Hematopoietic multipotent progenitor cell treated with erythropoietin and hydrocortisone succinate and interleukin-3 and kit ligand, for 15 days (in vitro differentiated cells): ENCODE measurements at places on chromosomes 13 and 19.
A peak's percentile ranks its signal among the peaks of the same experiment; 100 is the strongest.

- DNase-seq: no peak
Measured at GRCh38 chr19:54449701-54450069, 686 bp downstream of the LENG8 start.

GRCh38 chr13:111491659-111492058 lies 171.2 kb downstream of the TEX29 start:
- no peak for DNase-seq

DNA sequence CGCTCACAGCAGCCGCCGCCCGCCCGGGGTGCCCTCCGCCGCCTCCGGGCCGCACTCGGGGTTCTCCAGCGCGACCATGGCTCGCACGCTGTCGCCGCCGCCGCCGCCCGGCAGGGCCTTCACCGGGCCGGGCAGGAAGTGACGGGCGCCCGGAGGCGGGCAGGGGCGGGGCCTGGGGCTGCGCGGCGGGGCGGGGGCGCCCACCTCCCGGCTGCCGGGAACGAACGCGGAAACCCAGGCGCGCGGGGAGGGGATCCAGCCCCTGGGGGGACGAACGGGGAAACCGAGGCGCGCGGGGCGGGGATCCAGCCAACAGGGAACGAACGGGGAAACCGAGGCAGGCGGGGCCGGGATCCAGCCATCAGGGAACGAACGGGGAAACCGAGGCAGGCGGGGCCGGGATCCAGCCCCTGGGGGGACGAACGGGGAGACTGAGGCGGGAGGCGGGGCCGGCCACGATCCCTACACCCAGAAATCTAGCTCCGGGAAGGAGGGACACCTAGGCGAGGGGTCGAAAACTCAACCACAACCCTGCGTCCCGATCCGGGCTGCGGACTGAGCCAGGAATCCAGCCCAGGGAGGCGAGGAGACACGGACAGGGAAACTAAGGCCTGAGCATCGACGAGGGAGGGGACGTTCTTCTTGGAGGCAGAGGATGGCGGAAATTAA lies at the start of gene R3HDM4:
TSS of gene R3HDM4 (minus strand) at position 140 of the 669 bp plus-strand sequence. CDS start at position 78, 62 bp downstream.
- peak; percentile 78 for DNase-seq

DNA sequence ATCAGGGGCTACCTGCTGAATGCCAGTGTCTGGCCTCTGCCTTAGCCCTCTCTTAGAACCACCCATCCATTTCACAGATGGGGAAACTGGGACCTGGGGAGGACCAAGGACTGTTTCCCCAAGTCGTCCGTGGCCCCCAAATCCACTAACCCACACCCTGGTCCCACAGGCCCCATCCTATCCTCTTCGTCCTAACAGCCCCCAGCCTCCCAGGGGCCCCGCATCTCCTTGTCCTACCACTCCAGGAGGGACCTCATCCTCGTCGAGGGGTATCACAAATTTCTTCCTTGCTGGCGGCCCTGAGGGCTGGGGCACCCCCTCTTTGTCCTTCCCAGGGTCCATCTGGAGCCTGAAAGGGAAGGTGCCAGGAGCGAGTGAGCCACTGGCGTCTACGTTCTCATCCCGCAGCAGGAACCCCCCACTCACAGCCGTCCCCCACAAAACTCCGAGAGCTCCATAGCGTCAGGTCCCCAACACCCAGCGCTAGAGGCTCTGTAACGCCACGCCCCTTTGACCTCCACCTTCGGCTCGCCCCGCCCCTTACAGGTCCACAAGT lies 606 bp downstream of the ERCC1 start:
- DNase-seq: no peak

DNA sequence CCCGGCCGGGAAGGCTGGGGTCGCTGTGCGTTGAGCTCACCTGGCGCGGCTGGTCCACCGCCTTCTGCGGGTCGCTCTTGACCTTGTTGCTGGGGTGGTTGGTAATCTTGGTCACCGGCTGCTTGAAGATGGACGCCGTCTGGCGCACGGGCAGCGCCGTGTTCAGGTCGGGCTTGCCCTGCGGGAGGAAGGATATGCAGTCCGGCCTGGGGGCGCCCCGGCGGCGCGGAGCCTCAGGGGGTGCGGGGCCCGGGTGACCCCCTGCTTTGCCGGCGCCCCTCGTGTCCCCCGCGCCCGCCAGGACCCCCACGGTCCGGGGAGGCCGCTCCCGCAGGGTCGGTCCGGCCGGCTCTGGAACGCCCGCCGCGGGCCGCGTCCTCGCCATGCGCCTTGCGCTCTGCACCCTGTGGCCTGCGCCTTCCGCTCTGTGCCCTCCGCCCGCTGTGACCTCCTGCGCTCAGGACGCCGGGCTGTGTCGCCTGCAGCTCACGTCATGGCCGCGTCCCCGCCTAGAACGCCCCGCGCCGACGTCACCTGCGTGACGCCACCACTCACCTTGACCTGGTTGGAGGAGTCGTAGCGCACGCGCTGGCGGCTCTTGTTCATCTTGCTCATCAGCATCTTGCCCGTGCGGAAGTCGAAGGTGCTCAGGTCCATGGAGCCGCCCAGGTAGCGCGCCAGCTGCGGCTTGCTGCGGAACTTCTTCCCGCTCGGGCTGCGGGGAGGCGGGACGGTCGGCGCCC lies 8.0 kb downstream of the MBD3 start:
- no peak for DNase-seq

GRCh38 chr19:47231215-47232054 lies 436 bp upstream of the BBC3 start:
- DNase-seq: peak; percentile 87

DNA sequence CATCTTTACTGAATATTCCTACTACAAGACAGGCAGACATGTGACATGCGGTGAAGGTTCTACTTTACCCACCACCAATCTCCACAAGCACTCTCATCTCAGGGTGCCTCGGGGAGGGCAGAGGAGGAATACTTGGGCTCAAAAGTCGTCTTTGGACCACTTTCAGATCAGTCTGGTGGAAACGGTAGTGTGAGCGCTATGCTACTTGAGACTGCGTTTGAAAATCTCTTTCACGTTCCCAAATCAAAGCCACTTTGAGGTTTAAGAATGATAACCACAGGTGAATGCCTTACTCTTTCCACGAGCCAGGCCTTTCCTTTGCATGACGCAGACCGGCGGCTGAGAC lies 1.5 kb upstream of the SOX1 start:
- no peak for DNase-seq

DNA sequence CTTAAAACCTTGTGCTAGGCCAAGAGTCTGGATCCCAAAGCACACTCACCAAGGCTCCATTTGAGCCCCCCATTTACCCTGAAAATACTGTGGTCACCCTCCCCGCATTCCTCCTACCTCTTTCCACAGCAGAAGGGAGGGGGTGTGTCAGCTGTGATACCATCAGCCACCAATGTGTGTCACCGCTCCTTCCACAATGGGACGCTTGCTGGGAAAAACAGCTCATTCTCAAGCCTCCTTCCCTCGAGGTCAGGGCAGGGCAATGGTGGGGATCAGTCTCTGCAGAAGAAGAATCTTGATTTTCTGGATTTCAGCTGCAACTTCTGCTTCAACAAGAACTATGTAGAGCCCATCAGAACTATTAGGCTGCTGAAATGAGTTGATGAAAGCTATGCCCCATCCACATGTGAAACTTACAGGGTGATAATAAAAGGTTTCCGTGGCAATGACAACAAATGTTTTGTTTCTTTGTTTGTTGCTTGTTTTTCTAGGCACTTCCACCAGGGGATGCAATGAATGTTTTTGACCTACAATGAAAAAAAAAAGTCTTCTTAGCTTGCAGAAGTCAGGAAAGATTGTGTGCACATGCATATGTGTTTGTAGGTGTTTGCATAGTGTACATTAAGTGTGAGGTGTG lies 26.4 kb upstream of the ZNF507 start:
- DNase-seq: no peak

DNA sequence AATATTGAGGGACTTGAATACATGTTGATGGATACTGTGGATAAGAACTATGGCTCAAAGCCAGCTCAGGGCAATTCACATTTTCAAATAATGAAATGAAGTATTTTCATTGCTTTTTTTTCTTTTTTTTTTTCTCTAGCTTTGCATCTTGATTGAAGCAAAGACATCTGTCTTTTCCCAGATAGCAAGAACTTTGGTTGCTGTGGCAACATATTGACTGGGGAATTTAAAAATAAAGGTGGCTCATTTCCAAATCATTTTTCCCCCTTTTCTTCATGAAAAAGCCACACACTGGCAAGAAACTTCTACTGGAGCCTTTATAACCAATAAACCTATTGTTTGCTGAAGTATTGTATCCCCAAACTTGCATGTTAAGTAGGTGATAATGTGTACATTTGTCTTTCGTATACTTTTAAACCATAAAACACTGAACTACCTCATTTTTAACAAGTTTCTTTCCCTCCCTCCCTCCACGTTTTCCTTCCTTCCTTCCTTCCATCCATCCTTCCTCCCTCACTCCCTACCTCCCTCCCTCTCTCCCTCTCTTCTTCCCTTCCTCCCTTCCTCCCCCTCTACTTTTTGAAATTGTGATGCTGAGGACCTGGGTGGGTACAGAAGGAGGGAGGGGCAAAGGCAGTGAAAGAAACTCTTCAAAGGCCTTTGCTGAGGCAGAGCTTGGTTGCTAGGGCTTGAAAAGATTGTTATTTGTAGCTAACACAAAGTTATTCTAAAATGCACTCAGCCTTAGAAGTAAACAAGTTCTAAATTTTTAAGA lies 343.5 kb upstream of the SPRY2 start:
- no peak for DNase-seq

GRCh38 chr19:28290963-28291657 lies 921.8 kb downstream of the UQCRFS1 start:
- DNase-seq: no peak

DNA sequence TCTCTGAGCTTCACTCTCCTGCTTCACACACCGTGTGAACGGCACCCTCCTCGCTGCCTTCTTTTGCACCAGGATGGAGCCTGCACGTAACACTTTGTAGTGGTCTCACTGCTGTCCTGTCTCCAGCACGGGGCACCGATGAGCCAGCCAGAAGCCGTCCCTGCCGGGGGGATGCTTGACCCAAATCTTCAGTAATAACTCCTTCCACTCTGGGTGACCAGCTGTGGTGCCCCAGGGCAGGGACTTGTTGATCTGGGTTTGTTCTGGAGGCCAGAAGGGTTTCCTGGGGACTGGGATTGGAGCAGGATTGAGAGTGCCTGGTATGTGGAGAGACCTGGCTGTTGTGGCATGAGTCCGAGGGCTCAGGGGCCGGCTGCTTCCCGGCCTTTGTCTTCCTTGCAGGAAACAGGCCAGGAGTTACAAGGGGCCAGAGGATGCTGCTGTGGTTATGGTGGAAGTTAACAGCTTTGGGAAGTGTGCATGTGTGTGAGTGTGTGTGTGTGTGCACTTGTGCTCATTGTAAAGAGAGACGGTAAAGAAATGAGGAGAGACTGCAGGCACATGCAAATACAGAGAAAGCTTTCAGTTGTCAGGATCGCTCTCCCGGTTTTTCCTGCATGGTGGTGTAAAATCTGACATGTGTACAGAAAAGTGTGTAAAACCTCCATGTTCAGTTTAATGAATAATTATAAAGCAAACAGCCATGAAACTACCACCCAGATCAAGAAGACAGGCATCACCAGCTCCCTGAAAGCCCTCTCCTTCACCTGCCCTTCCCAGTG lies 18.9 kb downstream of the PAK4 start:
- DNase-seq: no peak

- no peak for DNase-seq
Measured at GRCh38 chr19:44525721-44526430, 3.6 kb downstream of the CEACAM20 start.

DNA sequence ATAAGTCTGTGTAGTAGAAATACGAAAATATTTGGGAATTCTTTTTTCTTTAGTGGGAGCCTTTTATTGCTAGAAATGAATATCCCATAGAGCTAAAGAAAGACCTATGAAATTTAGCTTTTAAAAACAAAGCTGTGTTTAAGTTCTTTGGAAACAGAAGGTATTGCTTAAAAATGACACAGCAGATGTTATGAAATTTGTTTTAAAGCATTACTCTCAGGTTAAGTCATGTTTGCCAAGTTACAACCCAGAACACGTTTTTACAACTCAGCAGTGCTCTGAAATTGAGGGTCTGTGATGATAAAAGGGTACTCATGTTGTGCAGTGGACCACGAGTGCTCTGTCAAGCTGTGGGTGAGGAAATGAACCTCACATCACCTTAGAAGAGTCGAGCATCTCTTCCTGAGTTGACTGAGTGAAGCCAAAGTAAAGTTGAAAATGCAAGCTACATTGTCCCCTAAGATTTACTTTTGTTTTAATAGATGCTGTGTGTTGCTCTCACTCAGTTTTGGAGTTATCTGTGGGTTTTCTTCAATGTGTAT lies 161.1 kb downstream of the SHISA2 start:
- no peak for DNase-seq

DNA sequence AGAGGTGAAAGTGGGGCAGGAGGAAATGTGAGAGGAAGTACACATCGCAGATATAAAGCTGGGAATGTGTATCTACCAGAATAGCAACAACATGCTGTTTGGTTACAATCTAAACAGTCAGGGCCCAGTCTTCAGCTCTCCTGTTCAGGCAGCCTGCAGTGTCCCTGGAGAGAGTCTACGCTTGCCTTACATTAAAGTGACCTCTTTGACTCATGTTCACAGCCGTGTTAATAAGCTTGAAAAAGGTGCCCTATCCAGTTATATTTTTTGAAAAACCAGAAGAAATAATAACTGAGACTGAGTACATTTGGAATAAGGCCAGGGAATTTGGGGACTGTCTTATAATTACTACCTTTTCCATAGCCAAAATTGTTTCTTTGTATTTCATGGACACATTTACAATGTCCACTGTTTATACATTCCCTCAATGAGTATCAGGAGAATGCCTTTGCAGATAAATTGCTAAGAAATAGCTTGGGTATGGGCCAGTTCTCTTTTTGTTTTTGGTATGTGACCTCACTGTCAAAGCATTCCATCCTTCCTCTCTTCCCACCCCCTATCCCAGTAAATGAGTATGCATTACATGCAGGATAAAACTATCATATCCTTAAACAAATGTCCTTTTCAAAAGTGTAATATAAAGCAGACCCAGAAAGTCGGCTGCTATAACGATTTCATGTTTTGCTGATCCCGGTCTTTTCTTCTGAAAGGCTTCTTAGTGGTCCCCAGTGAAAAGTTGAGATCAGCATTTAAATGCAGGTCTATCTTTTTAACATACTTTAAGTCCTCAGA lies 82.6 kb downstream of the PCDH9 start:
- no peak for DNase-seq

DNA sequence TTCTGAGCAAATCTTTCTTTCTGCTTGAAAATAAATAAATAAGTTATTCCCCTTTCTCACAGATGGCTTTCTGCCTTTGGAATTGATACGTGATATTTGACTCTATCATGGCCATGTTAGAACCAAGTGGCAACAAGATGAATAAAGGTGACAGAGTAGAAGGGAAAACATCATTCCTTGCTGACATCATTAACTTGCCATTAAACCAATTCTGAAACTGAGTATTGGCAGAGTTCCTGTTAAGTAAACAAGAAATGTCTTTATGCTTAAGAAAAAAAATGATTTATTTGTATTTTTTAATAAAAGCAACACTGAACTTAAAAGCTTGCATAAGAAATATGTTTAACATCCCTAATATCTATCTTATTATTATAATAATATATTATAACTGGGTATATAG lies 828.1 kb downstream of the PCDH9 start:
- no peak for DNase-seq

DNA sequence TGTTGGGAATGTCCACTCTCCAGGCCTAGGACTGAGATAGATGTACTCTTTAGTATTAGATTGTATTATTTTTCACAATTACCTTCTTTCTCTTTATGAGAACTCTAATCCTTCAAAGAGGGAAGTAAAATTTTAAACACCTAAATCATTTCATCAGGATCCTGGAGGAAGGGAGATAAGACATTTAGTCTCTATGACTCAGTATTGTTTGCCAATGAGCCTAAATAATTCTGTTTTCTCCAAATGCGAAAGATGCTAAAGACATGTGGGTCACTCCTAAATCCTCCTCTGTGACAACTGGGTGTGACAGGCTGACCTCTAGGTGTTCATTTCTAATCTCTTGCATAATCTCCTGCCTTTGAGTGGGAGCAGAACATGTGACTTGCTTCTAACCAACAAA lies 1736.6 kb upstream of the MIR17HG start:
- DNase-seq: no peak

- no peak for DNase-seq
Measured at GRCh38 chr13:52934258-52934657, 85.8 kb upstream of the PCDH8 start.
